NCI-H82 (cell line): ENCODE measurements at places on chromosomes 12 and 14.

DNA sequence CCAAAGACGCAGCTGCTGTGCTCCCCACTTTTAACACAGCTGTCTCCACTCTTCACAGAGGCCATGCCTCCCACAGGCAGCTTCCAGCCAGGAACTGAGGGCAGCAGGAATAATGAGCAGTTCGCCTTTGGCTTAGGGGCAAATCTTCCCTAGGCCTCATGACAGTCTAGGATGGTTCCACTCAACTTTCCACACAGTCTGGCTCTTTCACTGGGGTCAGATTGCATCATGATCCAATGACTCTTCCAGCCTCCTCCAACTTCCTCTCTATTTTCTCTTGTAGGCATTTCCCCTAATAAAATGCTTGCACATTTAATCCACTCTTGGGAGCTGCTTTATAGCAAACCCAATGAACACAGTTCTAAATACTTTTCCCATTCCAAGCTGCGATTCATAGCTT lies 271.6 kb upstream of the ATP2B1 start:
- no peak for DNase-seq

DNA sequence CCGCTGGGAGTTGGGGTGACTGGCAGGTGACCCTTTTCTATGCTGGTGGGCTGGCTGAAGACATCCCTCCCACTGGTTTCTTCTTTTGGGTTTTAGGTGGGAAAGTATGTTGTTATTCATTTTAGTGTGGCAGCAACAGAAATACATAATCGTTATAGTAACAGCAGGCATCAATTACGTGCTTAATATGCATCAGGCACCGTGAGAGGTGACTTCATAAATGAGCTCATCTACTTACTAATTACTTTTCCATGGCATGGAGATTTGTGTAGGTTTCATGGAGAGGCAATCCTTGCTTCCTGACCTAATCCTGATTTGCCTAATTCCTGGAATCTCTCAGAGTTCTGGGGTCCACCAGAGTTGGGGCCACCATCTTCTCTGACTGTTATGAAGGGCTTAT lies 13.4 kb upstream of the CELA1 start:
- DNase-seq: no peak

DNA sequence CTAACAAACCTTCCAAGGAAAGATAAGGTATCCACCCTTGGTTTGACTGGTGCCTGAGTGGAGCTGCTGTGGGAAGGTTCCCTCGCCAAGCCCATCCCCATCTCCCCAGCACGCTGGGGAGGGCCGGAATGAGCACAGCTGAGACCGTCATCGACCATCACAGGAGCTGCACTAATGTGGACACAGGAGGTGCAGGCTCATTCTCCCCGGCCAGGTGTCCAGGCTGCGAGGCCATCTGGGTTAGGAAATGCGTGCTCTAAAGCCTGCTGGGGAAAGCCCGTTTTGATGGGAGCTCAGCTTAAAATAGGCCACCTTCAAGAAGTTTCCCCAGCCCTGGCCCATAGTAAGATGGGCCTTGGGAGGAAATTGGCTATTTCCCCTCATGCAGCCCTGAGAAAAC lies 35.2 kb upstream of the FOXN3 start:
- no peak for DNase-seq

GRCh38 chr14:77085538-77085937 lies 12.5 kb upstream of the CIPC start:
- DNase-seq: no peak

- DNase-seq: peak; percentile 75
Observed at GRCh38 chr12:128387811-128388422, 120.9 kb downstream of the TMEM132C start.

DNA sequence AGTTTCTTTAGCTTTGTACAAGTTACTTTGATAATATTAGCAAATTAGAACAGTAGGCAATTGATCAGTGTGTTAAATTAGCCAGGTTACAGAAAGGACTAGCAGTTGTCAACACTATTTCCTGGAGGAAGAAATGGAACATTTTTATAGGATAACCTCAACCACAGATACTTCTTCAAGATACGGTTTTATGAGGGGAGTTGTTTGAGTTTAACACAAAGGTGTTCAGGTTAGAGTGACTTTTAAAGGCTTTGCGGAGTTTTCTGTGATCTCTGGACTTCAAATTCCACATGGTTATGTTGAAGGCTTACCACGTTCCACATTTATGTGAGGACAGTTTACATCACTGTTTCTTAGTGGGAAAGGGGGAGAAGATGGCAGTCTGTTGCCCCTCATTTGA lies 19.3 kb downstream of the YARS2 start:
- no peak for DNase-seq

GRCh38 chr14:52951681-52952554 lies 1.1 kb upstream of the FERMT2 start:
- DNase-seq: peak; percentile 64

GRCh38 chr14:22438742-22439141 lies 150.3 kb downstream of the DAD1 start:
- DNase-seq: no peak
